ENCODE measurements at places on chromosomes 11 and 22. TPM values are rescaled to one million over a fixed set of nuclear protein-coding genes. Genes with fewer than 3 reads are reported as not detected.

POLA2 gene
- 1.7 TPM for total RNA-seq

RTN4R gene
- 0.44 TPM for total RNA-seq

PTGDR2 gene
- 1.0 TPM for total RNA-seq

MAP6 gene
- total RNA-seq, result 0.34 TPM

GRCh38 chr22:39215426-39216142 is 29.2 kb downstream of the PDGFB start:
- DNase-seq, result no peak

GRCh38 chr22:41367039-41367679 is 14.6 kb upstream of the TEF start:
- DNase-seq, result peak; percentile 98

DNA sequence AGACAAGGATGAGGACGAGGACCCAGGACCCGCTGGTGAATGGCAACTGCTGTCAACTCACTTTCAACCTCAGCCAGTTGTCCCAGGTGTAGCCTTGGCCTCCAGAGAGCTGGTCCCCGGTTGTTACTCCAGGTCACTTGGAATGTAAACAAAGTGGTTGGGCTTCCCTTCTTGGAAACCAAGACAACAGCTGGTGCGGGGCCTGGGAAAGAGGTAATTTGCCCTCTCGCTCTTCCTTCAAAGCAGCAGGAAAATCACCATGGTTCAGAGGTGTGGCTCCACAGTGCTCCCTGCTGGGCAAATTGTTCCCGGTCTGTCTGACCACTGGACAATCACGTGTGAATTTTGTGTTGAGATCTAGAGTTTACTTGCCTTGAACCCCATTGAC is 15.0 kb downstream of the SLC1A2 start:
- DNase-seq, result no peak

GRCh38 chr11:66280428-66280827 is 2.5 kb downstream of the CNIH2 start:
- DNase-seq, result no peak

DNA sequence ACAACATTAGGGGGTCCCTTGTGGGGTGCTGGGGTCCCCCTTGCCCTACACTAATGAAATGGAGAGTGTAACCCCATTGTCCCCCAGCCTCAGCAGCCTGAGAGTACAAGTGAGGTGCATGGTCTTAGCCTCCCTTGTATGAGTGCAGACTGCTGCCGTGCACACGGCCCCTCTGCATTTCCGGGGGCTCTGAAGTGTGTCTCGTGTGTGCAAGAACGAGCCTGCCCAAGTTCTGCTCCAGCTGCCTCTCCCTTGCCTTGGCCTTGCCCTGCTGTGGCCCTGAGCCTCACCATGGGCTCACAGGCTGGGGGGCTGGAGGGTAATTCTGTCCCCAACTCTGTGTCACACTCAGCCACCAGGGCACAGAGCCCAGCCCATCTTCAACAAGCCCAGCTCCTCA is 5.2 kb upstream of the EHD1 start:
- no peak for DNase-seq

GRCh38 chr11:64570341-64570740 is 20.7 kb upstream of the SLC22A12 start:
- DNase-seq, result no peak

DNA sequence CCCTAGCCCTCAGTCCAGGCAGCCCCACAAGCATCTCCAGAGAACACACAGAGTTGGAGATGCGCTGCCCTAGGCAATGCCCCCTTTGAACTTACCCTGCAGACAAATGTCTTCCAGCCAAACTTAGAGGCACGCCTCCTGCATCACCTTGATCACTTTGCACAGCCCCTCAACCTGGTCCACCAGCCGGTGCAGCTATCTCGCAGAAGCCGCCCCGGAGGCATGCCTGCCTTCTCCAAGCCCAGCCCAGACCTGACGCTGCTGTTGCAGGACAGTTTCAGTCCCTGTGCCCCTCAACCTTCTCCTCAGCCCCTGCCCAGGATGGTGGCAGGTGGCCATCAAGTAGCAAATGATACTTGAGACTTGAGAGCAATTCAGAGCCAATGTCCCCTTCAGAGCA is 16.7 kb upstream of the POU2AF1 start:
- DNase-seq, result no peak

DNA sequence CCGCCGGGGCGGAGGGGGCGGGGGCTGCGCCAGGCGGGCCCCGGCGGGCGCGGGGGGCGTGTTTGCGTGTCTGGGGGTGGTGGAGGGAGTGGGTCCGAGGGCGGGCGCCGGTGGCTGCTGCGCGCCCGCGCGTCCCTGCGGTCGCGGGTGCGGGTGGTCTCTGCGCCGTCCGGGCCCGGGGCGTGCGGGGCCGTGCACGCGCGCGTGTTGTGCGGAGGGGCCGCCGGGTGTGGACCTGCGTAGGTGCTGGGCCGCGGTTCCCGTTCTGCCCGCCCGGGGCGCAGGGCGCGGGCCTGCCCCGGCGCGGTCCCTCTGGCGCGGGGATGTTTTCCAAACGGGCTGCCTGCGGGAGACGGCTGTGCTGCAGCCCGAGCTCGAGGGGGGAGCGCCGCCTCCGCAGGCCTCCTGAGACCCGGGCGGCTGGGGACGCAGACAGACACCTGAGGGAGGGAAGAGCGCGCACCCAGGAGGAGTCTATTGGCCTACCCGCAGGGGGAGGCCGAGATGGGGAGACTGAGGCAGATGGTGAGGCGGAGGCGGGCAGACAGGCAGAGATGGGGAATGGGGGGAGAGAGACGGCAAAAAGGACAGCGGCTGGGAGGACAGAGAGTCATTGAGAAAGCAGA is 442 bp downstream of the PELI3 start:
- peak; percentile 47 for DNase-seq

DNA sequence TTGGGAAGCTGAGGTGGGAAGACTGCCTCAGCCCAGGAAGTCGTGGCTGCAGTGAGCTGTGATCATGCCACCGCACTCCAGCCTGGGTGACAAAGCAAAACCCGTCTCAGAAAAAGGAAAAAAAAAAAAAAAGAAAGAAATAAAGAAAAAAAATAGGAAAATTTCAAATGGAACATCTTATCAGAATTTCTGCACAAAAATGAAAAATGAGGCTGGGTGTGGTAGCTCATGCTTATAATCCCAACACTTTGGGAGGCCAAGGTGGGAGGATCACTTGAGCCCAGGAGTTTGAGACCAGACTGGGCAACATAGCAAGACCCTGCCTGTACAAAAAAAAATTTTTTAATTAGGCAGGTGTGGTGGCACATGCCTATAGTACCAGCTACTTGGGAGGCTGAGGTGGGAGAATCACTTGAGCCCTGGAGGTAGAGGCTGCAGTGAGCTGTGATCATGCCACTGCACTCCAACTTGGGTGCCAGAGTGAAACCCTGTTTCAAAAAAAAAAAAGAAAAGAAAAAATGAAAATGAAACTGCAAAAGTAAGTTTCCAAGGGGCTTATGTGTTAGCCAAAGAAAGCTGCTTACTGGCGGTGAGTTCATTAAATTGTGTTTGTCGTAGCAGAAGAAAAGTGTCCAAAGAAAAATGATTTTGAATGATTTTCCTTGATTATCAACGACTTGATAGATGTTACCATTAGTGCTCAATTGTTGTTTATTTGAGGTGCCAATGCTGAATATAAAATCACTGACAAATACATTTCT is 7.5 kb upstream of the CRKL start:
- no peak for DNase-seq

DNA sequence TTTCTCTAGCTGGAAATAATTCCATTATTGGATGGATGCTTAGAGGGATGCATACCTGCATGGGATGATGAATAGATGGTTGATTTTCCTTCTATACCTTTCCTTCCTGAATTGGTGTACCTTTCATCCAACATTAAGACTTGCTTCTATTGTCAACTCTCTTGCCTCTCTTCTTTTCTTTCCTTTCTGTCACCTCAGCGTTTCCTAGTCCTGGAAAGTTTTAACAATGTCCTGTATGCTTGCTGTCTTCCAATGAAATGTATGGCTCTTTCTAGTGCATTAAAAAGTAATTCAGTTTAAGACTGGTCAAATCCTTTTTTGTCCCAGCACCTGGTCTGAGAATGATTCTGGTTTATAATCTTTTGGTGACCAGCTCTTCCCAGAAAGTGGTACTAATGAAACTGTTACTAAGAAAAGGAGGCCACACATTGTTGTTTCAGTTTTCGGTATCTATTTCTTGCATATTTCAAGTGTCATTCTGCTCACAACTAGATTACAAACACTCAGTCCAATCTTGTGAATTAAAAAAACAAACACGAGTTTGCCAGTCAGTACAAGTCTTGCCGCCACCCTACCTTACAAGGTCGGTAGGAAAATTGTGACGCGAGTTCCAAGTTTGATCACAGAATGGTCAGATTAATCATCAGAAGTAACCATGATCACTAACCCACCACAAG is 8.0 kb downstream of the POU2AF1 start:
- DNase-seq, result no peak

DNA sequence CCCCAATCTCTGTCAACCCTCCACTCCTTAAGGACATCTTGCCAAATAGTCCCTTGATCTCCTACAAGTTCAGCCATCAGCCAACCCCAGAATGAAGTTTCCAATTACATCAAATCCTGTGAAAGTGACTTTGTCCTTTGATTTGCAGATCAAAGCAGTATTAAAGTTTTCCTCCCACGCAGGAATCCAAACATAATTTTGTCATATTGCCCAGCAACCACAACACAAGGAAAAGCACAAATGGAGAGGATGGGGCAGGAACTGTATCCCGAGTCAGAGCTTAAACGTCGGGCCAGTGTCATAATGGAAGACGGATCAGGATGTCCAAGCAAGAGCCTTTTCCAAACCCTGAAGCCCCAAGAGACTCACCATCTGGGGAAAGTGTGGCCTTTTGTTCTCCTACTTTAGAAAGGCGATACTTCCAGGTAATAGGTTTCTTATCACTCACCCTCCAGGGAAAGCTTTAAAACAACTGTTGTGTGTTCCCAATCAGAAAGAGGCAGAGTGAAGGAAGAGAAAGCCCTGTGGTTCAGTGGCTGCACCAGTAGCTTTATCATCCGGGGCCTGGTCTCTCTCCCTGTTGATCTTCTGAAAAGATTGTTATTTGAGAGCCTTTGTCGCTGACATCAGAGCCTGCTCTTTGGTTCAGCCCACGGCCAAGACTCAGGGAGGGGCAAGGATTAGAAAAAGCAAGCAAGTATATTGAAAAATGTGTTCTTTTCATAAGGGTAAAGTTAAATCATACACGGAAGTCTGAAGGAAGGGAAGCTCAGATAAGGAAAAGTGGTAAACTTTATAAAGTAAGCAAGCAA is 41.7 kb downstream of the EXPH5 start:
- no peak for DNase-seq

GRCh38 chr22:23774114-23774921 is 1.7 kb downstream of the MMP11 start:
- DNase-seq, result no peak

DNA sequence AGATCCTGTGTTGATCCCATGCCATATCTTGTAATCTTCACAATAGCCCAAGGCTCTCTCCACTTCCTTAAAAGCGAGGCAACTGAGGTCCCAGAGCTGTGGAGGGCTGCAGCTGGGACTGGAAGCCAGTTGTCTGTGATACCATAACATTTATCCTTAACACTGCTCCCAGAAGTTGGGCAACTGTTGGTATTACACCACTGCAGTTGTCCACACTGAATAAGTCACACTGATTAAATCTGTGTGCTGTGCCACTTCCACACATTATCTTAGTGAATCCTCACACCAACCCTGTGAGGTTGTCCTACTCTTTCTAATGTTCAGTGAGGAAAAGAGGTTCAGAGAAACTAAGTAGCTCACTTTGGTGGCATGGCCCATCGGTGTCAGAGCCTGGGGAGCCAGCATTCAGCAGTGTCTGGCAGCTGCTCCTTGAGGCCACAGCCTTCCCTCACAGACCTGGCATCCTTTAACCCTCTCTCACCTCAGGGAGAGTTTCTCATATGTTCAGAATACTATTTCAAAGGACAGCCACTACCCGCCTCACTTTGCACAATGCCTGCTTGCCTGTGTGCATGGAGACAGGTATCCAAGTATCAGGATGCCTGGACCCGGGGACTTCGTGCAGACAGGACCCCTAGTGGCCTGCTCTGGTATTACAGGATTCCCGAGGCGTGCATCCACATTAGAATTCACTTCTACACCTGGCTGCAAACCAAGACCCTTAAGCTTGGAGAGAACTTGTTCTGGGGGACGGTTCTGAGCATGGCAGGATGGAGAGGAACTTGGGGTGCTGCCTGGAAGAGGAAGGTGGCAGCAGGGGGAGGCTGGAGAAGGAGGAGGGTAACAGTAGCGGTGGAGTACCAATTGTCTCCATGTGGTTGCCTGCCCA is 221.9 kb upstream of the TBCEL start:
- DNase-seq, result no peak

DNA sequence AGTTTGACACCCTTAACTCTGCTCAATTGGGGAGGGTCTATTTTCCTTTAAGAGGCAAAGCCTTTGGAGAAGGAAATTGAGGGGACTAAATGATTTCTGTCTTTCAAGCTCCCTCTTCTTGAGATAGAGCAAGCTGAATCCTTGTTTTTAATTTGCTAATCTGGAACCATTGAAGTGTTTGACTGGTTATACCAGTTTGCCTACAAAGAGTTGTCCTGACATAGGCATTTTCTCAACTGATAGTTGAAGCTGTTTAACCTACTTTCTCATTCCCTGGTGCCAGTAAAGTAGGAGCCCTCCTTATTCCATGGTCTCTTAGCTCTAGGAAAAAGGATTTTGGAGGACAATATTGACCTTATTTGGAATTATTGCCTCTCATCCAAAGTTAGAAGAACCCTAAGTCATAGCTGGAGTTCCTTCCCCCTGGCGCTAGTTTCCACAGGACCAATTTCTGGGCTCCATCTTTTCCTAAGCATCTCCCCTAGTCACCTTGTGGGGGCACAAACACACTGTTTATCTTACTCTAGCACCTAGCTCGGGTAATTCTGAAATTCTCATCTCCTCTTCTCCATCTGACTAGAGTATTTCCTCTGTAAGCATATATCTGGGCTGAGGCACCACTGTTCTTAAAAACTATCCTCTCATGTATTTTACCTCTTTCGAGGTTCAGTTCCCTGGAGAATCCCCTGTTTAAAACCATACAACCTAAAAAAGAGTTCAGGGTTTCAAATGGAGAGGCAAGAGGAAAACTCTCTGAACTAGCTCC is 7.4 kb downstream of the ZDHHC5 start:
- no peak for DNase-seq

GRCh38 chr22:42052765-42053164 is 17.8 kb downstream of the NAGA start:
- no peak for DNase-seq

- no peak for DNase-seq
Observed at GRCh38 chr11:33617672-33618350, 82.8 kb downstream of the C11orf91 start.

All from psoas muscle (tissue), 8 donors.